ENCODE measurements at places on chromosomes 5 and 9.

GRCh38 chr5:141637123-141637766, 448 bp downstream of the RELL2 start:
- DNase-seq: peak; percentile 49

DNA sequence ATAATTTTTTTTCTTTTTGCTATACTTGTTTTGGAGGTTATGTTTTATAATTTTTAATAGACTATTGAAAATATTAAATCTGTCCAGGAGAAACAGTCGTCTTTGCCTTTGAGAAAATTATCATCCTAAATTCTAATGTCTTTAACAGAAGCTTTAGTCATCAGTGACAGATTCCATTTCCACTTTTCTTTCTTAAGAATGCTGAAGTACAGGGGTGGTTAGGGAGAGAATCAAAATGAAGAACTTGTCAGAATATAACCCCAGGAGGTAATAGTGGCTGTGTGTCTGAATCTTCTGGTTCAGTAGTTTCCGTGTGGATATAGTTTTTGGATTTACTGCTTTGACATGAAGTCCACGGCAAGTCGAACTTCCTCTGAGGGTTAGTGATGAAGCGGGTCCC, 111.8 kb downstream of the DAPK1 start:
- no peak for DNase-seq

DNA sequence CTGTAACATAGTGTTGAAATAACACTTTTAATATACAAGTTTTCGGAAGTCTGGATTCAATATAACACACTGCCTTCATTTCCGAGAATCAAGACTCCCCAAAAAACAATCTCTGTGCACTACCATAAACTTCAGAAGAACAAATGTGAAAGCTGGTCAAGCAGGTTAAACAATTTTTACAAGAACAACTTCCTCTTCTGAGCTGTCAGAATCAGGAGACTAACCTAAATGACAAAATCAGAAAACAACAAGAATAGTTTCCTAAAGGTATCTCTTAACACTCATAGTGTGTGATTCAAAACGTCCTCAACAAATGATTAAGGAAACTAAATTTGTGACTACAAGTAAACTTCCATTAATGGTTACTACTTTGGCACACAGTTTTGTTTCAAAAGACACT, 11.6 kb downstream of the C9orf72 start:
- no peak for DNase-seq

DNA sequence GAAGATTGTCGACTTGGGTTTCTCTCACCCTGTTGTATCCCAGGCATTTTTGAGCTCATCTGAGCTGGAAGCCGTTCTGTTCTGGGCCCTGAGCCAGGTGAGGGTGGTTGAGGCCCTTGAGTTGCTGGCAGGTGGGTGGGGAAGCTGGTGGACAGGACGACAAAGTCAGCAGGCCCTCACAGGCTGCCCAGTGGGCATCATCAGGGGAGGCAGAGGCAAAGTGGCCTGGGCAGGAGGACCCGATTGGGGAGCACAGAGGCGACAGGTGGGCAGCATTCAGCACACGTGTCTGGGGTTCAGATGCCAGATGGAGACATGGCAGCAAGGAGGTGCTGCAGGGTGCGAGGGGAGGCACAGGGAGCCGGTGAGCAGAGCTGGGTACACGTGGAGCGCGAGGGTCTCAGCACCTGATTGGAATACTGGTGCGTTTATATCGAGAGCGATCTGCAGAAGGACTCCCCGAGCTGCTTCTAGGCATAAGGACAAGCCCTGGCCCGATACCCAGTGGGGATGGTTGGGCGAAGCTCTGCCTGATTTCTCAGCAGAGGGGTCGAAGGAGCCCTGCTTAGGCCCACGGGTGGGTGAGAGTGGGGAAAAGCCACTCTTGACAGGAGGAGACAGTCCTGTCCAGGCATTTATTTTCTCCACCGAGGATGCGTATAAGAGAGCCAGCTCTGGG, 49.0 kb upstream of the SUSD3 start:
- no peak for DNase-seq

DNA sequence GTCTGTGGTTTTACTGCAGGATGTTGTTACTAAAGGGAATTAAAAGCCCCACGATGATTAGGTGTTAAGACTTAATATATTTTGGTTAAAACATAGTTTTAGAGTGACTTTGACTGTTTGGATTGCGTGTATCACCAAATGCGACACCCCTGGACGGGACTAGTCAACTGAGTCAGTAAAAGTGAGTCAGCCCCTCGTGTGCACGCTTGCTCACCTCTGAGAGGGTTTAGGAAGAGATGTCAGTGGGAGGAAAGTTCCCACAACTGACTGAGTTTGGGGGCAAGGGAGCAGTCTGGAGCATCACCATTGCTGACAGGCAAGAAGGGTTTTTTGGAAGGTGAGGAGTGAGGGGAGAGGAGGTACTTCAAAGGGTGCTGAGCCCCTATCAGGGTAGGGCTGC, 14.4 kb upstream of the DMRT3 start:
- DNase-seq: no peak

- no peak for DNase-seq
Measured at GRCh38 chr5:143063175-143063970, 293.2 kb downstream of the ARHGAP26 start.

DNA sequence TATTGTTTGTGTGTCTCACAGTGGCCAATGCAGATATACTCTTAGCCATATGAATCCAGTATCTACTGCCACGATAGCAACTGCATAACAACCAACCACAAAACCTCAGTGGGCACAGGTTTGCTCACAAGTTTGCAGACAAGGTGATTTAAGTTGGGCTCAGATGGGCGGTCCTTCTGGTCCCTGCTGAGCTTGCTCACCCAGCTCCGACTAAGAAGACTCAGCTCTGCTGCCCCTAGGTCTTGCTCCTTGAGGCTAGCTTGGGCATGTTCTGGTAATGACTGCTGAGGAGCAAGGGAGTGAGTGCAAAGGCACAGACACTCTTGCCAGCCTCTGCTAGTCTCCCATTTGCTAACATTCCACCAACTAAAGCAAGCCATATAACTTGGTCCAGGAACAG, 52.6 kb downstream of the MTX3 start:
- DNase-seq: no peak

DNA sequence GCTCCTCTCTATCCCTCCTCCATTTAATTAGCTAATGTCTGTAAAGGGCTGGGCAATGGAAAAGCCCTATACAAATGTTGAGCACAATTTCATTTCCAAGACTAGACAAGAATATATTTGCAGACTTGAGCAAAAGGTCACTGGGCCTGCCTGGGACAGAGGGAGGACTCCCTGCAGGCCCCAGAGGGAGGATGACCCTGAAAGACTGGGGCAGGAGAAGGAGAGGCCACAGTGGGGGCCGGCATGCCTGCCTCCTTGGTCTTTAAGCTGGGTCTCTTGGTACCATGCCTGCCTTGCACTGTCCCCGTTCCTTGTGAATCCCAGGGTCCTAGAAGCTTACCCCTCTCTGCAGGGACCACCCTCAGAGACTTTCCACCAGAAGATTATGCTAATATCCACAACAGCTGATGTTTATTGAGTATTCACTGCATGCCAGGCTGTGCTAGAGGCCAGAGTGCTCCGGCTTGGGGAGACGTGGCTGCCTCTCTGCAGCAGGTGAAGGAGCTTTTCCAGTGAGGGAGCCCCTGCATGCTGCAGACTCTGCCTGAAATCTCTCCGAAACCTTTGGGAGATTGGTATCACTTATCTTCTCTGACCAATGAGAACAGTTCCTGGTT, 72.7 kb upstream of the HSPA9 start:
- DNase-seq: no peak

- no peak for DNase-seq
Measured at GRCh38 chr5:155884041-155884440, 442.9 kb upstream of the SGCD start.

DNA sequence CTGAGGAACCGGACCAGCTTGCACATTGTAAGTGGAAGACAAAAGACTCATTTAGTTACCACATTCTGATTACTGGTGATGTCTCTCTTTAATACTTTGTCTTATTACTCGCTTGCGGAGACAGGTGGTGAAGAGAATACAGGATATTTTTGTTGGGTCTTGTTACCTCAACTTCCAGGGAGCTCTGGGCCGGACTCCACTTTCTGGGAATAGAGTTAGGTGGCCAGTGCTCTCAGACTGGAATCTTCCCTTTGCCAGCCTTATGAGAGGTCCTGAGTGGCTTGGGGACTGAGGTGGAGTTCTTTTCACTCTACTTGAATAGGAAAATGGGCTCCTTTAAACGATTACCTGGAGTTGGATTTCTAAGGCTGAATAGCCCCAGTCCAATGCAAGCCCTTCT, 33.3 kb upstream of the SPRY4 start:
- no peak for DNase-seq

GRCh38 chr9:105359892-105360291, 87.9 kb upstream of the FSD1L start:
- no peak for DNase-seq

DNA sequence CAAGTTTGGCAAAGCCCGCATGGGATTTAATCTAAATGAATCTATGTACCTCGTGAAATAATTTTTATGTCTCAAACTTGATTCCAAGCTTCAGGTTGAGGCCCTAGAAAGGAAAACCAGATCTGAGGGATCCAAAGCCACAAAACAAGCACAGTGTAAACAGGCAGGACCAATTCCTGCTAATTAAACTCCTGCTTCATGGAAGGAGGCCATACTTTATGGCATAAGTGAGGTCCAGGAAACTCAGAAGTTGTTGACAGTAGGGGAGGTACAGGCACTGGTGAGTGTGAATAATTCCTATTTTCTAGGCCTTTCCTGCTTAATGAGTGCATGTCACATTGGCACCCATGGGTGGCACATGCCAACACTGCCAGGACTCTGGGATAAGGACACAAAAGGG, 648.6 kb upstream of the SGCD start:
- no peak for DNase-seq

GRCh38 chr9:133992780-133993634, 883 bp upstream of the VAV2 start:
- peak; percentile 84 for DNase-seq

GRCh38 chr9:97640325-97640724, 6.7 kb downstream of the NCBP1 start:
- DNase-seq: no peak

DNA sequence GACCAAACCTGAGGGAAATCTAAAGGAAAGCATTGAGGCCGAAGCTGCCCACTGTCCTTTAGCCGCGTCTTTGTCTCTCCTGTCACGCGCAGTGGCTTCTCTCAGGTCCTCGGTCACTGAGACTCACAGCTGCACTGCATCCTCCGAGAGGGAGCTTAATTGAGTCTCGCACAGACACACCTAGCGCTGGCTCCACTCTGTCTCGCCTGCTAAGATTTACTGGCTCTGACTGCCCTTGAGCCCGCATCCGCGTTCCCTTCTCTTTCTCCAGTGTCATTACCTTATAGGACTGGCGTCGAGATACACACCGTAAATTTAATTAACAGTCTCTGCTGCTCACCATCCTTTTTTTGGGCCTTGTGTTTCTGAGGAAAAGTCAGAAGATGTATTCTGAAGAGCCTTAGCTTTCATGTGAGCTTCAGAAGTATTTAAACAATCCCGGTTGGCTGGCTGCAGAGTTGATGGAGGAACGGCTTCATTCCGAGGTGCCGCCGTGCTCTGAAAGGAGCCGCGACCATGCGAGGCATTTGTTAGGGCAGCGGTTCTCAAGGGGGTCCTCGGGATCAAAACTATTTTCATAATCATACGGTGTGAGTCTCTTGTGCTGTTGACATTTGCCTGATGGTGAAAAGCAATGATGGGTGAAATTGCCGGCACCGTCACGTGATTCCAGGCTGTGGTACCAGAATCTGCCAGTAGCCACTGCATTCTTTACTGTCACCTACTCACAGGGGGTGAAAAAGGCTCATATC, 58.3 kb downstream of the GPR107 start:
- no peak for DNase-seq

DNA sequence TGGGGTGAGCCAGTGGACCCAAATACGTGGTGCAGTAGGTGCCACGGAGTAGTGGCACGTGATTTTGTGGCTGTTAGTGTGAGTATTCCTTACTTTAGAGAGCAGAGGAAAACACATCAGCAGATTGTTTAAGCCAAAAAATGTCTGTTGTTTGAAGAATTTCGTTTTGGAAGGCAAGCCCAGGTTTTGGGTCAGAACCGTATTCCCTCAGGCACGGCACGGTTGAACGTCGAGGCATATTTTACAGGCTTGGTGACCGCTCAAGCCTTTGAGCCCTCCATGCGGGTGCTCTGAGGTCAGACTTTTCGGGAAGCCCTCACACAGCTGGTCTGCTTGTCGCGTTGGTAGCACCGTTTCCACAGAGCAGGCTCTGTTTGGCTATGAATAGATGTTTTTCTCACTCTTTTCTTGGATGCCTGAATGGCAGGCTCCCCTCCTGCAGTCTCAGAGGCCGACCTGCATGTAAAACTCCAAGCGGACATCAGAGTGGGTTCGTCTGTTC, 27.2 kb downstream of the NEK6 start:
- no peak for DNase-seq

DNA sequence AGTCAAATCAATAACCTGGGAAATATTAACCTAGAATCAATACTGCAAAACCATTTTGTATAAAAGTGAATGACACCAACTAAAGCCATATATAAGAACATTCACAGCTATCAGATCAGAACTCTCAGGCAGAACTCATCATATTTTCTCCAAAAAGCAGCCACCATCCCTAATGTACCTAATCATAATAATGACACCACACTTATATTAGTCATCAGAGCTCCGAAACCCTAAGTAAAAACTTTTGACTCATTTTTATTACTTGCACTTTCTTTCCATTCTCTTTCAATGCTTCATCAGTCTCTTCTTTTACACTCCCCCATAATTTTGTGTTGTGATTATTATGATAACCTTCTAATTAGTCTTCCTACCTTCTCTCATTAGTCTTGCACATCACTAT, 45.3 kb downstream of the INSL6 start:
- DNase-seq: no peak

- no peak for DNase-seq
Measured at GRCh38 chr5:165914456-165914855, 2377.0 kb upstream of the WWC1 start.

DNA sequence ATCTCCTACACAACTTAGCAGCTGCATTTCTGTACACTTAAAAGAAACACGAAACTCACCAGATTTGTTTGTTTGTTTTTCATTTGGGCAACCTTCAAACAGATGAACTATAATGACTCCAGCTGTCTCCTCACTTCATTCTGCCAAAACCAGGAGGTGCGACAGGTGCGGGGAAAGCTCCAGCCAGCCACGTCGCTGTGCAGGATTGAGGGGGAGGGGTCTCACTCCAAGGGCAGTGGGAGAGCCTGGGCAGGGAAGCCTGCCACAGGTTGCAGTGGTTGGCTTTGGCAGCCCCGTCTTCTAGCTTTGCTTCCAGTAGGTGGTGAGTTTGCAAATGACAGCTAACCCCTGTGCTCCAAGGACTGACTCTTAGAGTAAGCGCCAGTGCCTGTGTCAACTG, 215.8 kb downstream of the CEMIP2 start:
- no peak for DNase-seq

GRCh38 chr5:112880219-112880964, 19.3 kb downstream of the SRP19 start:
- no peak for DNase-seq

GRCh38 chr9:89036383-89036782, 45.1 kb downstream of the S1PR3 start:
- no peak for DNase-seq

GRCh38 chr5:158629591-158630312, 470.0 kb downstream of the EBF1 start:
- DNase-seq: no peak
